ENCODE measurements at places on chromosomes 7 and 10.

GRCh38 chr10:90399782-90400181, 458.1 kb downstream of the HTR7 start:
- no peak for DNase-seq

DNA sequence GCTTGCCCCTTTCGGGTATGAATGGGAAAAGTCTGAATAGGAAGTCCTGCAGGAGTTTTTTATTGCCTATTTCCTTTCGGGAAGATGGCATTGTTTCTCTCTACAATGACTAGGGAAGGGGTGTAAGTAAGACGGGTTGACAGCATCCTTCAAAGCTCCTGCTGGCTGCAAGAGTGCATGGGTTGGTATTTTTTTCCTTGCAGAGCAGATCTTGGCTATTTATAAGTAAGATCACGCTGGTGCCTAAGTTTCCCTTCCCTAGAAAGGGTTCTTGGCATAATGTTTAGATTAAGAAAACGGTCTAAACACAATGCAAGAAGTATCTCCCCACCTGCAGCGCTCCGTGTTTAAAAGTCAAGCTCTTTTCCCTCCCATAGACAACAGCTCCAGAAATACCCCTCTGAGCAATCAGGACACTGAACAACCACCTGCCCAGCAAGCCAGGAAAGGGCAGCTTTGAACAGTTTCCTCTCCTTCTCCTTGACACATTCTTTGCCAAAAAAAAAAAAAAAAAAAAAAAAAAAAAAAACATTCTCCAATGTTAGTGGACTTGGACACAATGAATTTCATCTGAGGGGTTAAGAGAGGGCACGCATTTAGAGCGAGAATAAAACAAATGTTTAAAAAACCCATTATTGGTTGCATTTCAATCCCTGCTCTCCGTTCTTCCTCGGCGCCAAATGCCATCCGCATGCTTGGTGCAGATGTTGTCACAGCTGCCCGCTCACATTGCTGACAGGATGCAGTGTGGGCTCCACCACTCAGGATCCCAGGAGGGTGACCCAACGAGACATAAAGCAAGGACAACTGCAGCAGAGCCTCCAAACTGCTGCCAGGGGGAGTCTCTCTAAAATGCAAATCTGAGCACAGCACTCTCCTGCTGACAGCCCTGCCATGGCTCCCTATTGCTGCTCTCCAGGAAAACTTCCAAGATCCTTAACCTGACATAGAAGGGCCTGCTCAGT, 427.4 kb upstream of the MGMT start:
- DNase-seq, result no peak

GRCh38 chr10:124643330-124644009, 100.7 kb downstream of the FAM53B start:
- no peak for DNase-seq

- DNase-seq, result no peak
Observed at GRCh38 chr10:70587045-70587658, 15.4 kb downstream of the PRF1 start.

DNA sequence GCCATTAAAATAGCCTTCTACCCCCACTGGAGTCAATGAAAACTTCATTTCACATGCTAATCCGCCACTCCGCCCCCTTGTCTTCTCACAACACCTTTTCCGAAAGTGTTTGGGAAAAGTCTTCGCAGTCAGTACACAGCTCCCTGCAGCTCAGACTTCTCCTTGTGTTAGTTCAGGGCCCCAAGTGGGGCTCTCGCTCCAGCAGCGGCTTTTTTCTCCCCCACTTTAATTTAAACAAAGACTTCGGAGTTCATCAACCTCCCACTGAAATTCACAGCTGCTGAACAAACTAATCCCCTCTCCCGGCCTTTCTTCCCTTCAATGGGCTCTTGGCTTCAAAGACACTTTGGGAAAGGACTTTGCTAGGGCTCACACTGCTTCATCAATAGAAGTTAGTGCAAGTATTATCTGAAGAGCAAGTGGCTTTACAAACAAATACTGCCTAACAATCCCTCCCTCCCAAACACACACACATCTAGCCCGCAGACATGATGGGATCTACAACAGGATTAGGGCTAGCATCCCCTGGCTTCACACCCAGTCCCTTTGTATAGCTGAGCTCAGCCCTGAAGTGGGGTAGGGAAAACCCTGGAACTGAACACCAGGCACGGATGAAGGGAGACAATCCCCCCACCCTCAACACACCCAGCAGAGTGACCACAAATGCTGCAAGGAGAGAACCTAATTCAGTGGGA, 23.1 kb downstream of the WNT8B start:
- no peak for DNase-seq

GRCh38 chr7:95927756-95928155, 155.4 kb downstream of the DYNC1I1 start:
- no peak for DNase-seq

DNA sequence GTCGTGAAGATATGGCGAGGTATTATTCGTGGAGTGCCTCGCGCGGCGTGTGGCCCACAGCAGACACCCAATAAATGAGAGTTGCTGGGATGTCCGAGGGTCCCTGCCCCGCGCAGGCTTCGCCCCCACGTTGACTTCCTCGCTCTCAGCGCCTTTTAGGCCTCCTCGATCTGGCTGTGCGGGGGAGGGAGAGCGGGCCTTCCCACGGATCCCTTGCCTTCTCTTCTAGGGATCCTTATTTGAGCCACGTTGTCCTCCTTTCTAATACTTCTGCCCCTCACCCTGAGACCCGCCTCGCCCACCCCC, 660 bp downstream of the VCL start:
- no peak for DNase-seq

DNA sequence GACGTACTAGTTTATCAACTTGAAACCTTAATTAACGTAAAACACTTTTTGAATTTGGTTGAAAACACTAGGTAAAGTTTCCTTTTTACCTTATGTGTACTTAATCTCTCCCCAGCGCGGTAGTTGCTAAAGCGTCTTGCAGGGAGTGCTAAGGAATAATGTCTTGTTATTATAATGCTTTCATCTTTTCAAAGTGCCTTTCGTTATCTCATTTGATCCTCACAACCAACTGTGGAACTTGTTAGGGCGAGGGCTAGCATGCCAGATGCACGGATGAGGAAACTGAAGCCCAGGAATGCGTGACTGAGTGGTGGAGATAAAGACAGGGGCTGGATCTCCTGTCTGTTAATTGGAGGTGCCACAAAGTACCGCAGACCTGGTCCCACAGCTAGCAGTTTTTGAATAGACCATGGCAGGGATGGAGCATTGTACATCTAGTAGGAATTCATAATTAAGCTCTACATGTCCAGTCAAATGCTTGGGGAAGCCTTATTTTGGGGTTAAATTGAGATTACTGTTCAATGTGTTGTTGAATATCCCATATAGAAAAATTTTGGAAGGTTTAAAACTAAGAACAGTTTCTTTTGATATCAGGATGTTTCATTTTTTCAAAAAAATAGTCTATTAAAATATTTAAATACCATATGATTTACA, 234.3 kb downstream of the SH2D4B start:
- no peak for DNase-seq

GRCh38 chr7:29005829-29006228, 47.7 kb upstream of the TRIL start:
- DNase-seq, result no peak

GRCh38 chr10:112166800-112167199, 16.8 kb downstream of the GPAM start:
- no peak for DNase-seq

Measured in stimulated activated CD8-positive, alpha-beta memory T cell treated with anti-CD3 and anti-CD28 coated beads, Interleukin-15, amount 100 ng/mL, for 48 hours (primary cell).